ENCODE measurements at places on chromosomes 11 and 22.

GRCh38 chr11:22702031-22702430 is 35.6 kb downstream of the GAS2 start:
- no peak for DNase-seq

DNA sequence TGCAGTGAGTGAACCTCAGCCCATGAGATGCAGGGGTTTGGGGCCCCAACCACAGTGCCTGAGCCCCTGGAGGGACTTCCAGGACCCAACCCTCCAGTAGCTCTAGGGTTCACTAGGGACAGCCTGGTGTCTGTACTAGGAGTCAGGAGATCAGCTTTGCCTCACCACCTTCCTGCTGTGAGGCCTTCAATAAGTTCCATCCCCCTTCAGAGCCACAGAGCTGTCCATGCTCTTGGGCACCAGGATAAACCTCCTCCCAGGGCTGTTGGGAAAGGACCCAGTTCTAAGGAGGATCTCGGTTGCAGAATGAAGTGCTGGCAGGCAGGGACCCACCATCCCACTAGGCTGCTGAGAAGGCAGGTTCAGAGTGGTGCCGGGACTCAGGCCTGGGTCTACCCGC is 9.7 kb downstream of the ARHGEF17 start:
- DNase-seq = no peak

DNA sequence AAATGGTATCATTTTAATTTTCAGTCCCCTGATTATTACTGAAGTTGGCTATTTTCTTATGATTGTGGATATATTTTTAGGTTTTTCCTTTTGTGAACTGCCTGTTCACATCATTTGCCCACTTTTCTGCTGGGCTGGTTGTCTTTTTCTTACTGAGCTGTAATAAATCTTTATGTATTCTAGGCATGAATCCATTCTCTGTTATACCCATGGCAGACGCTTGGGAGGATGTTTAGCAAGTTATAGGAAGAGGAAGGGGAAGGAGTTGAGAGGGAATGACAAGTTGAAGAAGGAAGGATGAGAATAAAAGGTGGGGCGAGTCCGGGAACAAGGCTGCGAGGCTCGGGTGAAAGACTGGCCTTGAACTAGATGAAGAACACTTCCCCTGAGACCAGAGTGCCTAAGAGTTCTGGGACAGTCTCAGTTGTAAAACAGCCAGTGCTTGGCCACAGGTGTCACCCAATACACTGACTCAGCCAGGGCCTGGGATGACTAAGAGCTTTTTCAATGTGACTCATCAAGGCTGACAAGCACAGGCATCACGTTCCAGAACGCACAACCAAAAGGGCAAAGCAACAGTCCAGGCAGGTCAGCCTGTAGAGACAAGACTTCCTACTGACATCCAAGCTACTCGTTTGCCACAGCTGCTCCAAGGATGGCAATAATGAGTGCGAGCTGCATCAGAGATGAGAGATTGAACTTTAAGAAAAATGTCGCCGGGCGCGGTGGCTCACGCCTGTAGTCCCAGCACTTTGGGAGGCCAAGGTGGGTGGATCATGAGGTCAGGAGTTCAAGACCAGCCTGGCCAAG is 35.2 kb downstream of the LRFN4 start:
- no peak for DNase-seq

DNA sequence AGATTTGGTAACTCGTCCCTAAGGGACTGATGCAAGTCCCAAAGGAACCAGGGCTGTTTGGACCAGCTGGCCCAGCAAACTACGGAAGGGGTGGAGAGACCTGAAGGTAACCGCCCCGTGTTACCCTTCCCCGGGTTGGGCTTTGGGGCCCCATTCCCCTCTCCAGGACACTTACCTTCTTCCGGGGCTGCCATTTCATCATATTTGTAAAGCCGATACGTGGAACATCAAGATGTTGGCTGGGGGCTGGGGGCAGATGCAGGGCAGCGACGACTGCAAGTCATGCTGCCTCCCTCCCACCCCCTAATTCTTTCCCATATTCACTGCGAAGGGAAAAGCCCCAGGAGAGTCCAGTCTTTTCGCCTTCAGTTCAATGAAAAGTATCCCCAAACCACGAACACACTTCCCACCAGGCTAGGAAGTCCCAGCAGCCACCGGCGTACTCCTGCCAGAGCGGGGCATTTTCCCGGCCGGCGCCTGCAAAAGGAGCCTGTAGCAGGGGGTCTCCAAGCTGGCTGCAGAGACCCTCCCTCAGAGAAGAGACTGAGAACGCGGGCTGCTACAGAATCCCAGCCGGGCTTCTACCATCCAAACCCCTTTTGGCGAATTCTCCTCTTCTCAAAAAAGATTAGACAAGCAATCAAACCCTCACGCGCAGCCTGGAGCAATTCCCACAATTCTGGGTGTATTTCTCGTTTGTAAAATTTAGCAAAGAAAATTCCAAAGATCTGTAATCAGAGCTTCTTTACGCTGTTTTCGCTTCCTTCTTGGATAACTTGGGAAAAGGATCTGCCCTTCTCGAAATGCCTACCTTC is 236.7 kb downstream of the TTC28 start:
- DNase-seq = peak; percentile 32

GRCh38 chr11:5831196-5831829 is 10.4 kb downstream of the OR52E6 start:
- no peak for DNase-seq

GRCh38 chr22:46951350-46951749 is 188.9 kb downstream of the TBC1D22A start:
- no peak for DNase-seq

DNA sequence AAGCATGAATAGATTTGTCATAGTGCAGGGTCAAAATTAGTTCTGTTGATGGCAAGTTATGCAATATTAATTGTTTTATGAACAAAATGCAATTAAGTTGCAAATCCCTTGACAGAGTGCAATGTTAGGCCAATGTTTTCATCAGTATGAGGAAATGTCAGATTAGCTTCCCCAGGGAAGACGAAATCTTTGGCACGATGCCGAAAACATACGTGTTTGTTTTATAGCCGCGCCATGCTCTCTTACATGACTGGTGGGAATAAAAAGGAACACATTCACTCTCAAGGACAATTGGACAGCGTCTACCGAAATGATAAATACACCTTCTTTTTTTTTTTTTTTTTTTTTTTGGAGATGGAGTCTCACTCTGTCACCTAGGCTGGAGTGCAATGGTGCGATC is 27.0 kb downstream of the MFNG start:
- DNase-seq = no peak

DNA sequence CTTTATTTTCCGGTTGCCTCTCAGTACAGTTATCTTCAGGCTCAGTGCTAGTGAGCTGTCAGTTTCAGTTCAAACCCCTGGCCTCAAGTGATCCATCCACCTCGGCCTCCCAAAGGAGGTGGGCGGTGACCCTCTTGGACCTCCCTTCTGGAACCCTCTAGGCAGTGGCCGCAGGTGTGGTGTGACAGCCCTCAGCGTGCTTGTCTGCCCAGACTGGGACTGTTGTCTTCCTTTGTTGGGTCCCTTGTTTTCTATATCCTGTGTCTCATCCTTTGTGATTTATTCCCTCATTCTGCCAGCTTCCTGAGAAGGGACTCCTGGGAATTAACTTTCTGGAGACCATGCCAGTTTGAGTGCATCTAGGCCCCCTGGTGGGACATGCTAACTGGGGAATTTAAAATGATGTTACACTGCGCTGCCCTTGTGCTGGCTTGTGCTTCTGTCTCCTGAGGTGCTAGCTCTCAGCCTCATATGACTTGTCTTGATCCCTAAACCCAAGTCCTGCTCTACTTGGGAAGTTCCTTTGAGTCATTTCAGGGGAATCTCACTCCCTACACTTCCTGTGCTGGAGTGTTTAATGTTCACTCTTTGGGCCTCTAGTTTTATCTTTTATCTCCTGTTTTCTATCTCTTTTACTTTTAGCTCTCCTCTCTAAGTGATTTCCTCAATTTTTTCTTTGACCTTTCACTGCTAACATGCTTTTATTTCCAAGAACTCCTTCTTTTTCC is 19.4 kb downstream of the MED15 start:
- no peak for DNase-seq

- DNase-seq = no peak
Measured at GRCh38 chr22:50367778-50368500, 24.8 kb downstream of the PPP6R2 start.

- no peak for DNase-seq
Measured at GRCh38 chr11:14969901-14970323, 2.2 kb downstream of the CALCA start.

DNA sequence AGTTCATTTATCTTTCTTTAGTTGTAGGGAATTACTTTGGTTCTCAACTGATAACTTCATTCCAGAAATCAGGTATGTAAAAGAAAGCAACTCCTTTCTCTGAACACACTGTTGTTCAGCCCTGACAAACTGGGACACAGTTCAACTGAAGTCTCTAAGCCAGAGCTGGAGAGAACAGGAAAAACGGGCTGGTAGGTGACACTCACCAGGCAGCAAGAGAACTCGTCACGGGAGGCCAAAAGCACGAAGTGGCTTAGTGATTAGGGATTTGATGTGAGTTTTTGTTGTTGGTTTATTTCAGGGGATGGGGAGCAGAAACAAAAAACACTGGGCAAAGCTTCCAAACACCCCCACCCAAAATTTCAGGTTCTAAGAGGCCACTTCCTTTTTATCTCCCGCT is 54.1 kb downstream of the MYH9 start:
- DNase-seq = no peak

DNA sequence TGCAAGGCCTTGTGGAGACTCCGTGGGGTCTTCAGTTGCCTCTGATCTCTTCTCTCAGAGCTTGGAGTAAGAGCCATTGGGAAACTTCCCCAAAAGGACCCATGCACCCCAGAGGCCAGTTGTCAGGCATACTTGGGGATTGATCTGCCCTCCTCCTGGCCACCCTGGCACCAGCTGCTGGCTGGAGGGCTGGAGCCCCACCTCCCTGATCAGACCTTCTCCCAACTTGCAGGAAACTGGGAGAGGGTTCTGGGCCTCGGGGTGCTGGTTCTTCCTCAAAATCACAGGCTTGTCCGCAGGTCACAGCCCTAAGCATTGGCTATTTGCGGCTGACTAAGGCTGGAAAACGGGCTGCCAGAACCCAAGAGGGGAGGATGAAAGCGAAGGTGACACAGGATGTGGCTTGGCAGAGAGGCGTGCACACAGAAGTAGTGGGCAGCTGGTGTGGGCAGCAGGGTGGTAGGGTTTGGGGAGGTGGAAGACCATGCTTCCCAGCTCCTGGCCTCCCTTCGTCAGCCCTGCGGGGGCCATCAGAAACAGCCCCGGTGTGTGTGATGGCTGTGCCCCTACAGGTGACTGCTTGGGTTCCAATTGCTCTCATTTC is 1.3 kb upstream of the DGKZ start:
- no peak for DNase-seq

DNA sequence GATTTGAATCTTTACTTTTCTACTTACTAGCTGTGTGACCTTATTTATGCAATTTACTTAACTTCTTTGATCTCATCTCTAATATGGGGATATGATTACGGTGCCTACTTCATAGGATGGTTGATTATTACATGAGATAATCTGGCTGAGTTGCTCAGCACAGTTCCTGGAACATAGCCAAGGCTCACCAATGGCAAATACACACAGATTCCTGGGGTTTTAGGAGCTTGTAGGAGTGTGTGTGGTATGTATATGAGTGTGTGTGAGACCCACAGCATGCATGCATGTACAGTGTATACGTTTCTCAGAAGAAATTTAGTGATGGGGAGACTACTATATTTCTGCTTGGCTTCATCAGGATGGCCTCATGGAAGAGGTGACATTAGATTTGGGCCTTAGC is 256.9 kb downstream of the KIRREL3 start:
- no peak for DNase-seq

GRCh38 chr11:106391771-106392420 is 314.4 kb downstream of the AASDHPPT start:
- DNase-seq = no peak

DNA sequence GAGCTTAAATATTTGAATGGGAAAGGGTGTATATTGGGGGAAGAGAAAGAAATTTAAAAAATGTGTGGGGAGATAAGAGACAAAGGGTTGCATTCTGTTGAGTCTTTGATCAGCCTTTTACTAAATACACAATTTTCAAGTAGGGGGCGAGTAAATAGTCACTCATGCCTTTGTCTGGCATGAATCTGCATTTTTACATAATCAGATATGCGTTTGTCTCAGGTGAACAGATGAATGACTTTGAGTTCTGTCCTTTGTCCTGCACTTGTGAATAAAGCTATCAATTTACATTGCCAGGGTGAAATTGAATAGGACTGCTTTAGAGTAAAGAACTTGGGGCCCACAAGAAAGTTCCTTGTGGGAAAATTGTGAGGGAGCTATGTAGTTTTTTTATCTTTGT is 523.6 kb upstream of the LUZP2 start:
- no peak for DNase-seq

DNA sequence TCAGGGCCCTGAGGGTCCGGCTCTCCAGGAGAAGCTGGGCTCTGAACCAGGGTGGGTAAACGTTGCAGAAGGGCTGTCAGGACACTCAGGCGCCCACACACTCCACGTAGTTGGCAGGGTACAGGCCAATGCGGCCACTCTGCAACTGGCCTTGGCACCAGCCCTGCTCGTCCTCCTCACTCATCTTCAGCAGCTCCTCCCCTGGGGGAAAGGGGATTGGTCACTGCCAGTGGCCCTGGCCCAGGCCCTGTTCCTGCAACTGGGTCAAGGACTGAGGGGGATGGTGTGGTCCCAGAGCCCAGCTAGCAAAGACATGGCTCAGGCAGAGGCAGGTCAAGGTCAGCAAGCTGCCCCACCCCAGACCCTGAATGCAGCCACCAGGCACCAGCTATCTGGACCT is 1.2 kb upstream of the ARFGAP2 start:
- DNase-seq = no peak

DNA sequence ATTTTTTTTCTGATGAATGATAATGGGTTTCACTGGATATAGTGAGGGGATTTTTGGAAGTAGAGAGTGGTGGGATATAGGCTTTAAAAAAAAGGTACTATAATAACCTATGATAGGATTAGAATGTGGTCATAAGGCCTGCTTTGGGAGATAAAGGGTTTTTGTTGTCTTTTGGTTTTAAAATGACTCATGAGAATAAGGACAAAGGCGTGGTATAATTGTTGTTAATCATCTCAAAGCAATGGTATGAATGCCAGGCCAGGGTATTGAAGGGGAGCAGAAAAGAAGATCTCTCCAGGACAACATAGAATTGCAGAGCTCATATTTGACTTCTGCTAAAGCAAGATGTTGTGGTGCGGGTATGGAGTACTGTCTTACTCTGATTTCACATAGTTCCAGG is 579.4 kb downstream of the JRKL start:
- no peak for DNase-seq

- DNase-seq = no peak
Measured at GRCh38 chr11:128483211-128483788, 104.1 kb downstream of the ETS1 start.

GRCh38 chr11:27611390-27611789 is 88.9 kb downstream of the BDNF start:
- no peak for DNase-seq

- no peak for DNase-seq
Measured at GRCh38 chr11:113179181-113179704, 135.1 kb upstream of the TTC12 start.

Data from hypothalamus (tissue), 51 donors.